ENCODE measurements at places on chromosomes 7 and 10.

GRCh38 chr7:149854611-149855360, 16.6 kb downstream of the ZNF862 start:
- DNase-seq = peak; percentile 89

DNA sequence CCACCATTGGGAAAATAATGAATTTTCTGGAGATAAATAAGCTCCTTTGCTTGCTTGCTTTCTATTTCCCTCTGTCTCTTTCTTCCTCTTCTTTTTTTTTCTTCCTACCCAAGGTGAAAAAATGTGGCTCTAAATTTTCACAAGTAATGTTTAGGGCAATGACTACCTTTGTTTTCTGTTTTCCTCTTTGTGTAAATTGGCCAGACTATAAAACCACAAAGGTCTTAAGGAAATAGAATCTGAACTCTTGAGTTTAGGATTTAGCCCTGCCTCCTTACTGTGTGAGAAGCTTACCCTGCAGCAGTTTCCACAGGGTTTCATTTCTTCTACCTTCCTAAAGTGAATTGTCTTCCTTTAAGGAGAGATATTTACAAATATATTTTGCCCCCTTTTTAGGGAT, 330.4 kb downstream of the ARL4A start:
- no peak for DNase-seq

- DNase-seq = peak; percentile 85
Observed at GRCh38 chr7:55065511-55066229, 46.9 kb downstream of the EGFR start.

GRCh38 chr7:139574618-139575337, 51.3 kb downstream of the CLEC2L start:
- DNase-seq = no peak

DNA sequence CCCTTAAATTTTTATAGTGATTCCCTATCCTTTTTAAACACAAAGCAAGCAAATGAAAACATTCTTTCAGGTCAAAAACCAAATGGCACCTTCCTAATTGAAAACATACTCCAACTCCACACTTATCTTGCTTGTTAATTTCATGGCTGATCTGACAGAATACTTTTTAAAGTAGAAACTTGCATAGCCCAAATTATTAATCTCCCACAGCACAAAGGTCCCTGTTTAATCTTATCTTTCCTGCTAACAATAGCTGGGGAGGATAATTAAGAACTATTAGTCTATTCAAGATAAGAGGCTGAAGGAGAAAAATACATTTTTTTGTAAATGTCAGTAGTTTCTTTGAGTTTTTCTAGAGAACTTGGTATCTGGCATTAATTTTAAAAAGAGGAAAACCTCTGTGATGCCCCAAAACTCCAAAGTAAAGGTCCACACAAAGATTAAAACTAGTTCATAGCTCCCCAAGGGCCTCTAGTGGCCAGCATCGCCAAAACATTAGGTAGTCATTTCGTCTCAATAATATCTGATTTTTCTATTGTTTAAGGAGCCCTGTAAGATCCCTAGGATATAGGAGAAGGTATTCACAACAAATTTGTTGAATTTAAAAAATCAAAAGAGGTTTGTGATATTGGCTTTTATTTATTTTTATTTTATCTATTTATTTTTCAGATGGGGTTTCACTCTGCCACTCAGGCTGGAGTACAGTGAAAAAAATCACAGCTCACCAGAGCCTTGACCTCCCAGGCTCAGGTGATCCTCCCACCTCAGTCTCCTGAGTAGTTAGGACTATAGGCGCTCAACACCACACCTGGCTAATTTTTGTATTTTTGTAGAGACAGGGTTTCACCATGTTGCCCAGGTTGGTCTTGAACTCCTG, 14.7 kb downstream of the CDNF start:
- DNase-seq = no peak

GRCh38 chr7:120456699-120457098, 183.7 kb downstream of the KCND2 start:
- DNase-seq = no peak

- DNase-seq = peak; percentile 63
Observed at GRCh38 chr10:50224330-50224952, 26.9 kb downstream of the ASAH2 start.

DNA sequence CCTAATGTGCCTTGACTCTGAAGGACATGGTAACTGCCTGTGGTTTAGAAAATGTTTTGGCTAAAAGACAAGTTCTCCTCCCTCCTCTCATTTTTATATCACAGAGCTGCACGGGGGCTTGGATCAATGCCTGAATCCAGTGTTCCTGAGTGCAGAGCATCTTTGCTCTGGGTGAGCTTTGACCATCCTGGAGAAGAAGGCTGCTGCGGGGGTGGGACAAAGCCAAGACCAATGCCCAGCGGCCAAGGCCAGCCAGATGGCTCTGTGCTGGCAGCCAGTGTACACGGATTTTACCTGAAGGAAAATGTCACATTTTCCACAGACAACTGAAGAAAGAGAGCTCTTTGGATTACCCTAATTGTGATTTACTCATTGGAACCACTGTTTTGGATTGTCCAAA, 102.0 kb upstream of the TARP start:
- DNase-seq = no peak

- no peak for DNase-seq
Observed at GRCh38 chr7:433558-433957, 86.1 kb downstream of the PDGFA start.

DNA sequence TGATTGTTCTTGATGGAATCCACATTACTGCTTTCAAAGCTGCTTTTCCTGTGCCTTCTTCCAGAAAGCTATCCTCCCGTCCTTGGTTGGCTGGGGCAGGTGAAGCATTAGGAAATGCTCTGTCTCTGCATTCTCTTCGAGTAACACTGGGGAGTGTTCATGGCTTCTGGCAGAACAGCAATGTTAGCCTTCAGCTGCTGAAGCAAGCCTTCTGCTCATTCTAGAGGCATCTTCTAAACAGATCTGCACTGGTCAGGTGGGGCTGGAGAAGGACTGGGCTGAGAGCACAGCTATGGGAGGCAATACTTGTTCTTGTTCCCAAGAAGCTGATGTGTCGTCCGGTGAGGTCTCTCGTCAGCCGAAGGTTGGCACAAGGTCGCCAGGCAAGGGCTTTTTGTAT, 80.6 kb downstream of the MGMT start:
- DNase-seq = no peak

- DNase-seq = no peak
Observed at GRCh38 chr10:11685787-11686218, 56.4 kb upstream of the ECHDC3 start.

- no peak for DNase-seq
Observed at GRCh38 chr7:4692055-4692454, 10.0 kb downstream of the FOXK1 start.

GRCh38 chr10:131872827-131873375, 27.9 kb upstream of the PPP2R2D start:
- DNase-seq = no peak

GRCh38 chr7:134988161-134988560, 1.9 kb downstream of the AGBL3 start:
- no peak for DNase-seq

GRCh38 chr10:49377256-49377655, 18.6 kb downstream of the DRGX start:
- no peak for DNase-seq

DNA sequence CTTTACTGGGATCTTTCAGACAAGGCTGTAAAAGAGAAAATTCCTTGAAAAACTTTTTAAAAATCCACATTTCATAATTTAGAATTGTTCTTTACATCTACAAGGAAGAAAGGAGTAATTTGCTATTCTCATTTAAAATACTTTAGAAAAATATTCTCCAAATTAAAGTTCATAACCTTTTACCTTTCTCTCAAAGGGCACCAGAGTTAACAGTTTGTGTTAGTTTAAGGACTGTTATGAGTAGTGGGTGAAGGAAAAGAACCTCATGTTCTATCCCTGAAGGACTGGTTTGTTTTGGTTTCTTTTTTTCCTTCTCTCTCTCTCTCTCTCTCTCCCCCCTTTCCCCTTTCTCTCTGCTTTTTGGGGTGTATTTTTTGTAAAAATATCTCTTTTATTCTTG, 4.1 kb downstream of the AGMO start:
- DNase-seq = no peak

DNA sequence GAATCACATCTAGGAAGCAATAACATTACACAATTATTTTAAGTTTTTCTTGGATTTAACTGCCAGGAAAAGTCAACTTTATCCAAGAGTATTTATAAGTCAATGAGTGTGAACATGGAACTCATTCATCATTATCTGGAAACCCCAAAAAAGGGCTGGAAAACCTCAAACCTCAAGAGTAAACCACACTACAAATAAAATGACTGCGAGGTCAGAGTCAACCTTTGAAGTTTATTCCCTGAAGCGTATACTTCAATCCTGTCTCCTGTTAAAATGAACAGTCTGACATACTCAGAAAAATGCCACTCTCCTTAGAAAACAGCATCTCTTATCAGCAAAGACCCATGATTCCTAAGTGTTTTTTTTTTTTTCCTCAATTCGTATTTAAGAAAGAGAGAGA, 86.5 kb downstream of the RELN start:
- no peak for DNase-seq

GRCh38 chr10:26457088-26457487, 18.9 kb downstream of the APBB1IP start:
- no peak for DNase-seq

DNA sequence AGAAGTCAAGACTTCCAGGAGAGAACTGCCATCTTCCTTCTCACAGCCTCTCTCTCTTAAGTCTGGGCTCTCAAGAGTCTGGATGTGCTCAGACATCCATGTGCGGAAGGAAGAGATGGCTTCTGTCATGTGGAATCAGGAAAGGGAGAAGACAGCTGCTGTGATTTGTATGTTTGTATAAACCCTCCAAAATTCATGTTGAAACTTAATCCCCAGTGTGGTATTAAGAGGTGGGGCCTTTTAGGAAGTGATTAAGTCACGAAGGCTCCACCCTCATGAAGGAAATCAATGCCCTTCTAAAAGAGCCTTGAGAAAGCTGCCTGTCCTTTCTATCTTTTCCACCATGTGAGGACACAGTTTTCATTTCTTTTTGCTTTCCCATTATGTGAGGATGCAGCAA, 73.9 kb upstream of the PTN start:
- DNase-seq = no peak

DNA sequence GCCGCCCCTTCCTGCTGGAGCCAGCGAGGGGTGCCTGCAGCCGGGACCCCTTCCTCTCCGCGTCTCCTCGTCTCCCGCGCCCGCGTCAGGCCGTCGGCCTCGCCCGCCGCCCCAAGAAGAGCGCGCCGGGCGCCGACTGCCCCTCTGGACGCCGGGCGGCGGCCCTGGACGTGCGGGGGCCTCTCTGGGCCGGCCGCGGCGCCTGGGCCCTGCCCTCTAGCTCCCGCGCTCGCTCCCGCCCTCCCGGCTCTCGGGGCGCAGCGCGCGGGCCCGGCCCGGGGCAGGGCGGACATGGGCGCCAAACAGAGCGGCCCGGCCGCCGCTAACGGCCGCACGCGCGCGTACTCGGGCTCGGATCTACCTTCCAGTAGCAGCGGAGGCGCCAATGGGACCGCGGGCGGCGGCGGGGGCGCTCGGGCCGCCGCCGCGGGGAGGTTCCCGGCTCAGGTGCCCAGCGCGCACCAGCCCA, 704 bp downstream of the ZNRF2 start:
- no peak for DNase-seq

DNA sequence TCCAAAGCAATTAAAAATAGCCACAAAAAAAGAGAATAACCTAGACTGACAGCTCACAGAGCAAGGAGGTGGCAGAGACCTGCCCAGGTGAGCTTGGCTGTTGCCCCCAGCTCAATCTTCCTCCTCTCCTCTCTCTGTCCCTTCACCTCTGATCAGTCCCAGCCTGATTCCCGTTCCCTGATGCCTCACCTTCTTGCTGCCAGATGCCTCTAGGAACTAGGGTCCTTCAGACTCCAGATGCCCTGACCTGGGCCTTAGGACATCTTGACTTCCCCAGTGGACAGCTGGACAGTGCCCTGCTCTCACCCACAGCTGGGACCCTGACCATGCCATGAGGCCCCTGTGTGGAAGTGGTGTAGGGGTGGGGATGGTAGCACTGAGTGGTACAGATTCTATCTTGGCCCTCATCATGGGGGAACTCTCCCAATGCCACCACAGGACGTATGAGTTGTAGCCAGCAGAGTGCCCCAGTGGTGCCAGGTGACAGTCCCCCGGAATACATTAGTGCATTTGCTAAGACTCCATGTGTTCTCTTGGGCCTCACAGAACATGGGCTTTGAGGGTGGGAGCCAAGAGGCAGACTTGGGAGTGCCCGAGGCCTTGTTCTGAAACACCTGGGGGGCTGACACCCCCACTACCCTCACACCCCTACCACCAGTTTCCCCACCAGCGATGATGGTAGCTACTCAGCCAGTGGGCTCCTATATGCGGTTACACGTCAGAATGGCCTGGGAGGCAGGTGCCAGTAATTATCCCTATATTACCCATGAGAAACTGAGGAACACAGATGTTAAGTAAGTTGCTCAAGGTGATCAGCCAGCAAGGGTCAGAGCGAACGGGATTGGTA, 2.0 kb downstream of the DEPP1 start:
- DNase-seq = no peak

DNA sequence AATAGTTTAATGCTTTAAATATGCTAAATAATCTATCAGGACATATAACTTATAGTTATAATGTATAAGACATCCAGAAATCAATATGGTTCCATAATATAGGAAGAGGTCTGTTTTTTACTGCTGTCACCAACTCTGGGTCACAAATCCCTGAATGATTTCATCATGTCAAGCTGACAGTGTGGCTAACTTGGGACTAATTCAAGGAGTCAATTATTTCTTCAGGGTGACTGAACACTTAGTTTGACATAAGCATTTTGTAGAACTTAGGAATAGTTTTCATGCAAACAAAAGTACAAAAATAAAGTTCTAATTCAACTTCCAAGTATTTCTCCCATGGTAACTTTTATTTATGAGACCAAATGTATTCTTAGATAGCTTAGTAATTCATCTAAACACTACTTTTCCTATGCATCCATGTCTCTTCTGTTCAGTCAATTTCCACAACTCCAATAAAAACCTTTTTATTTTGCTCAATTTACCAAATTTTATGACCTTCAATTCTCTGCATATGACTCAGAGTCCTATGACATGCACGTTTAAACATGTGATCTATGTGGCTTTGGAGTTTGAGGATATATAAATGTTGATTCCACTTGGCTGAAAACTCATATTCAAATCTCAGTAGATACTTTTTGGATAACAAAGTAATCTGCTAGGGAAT, 40.3 kb upstream of the GNAT3 start:
- DNase-seq = no peak

DNA sequence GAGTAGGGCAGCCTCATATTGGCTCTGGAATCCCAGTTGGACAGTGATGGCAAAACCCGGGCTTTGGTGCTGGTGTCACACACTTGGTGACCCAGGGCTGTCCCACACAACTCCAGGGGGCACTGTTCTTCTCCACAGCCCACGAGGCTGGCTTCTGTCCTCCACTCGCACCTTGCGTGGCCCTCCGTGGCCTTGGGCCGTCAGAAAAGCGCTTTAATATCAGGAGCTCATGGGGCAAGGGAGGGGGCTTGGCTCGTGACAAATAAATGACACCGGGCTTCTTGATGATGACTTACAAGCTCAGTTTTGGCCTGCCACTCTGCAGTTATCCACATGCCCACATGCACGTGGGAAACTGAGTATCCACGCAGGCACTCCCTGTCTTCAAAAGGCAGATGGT, 8.1 kb downstream of the DOCK1 start:
- DNase-seq = no peak

- DNase-seq = peak; percentile 77
Observed at GRCh38 chr10:128493811-128494210, 367.6 kb upstream of the MKI67 start.

- DNase-seq = no peak
Observed at GRCh38 chr7:2529161-2530070, 9.8 kb downstream of the LFNG start.

GRCh38 chr10:107280293-107280692, 115.8 kb upstream of the SORCS1 start:
- no peak for DNase-seq
